Muscle of back (tissue), 13 donors: ENCODE measurements at places on chromosomes 7 and 10.
A peak's percentile ranks its signal among the peaks of the same experiment; 100 is the strongest.

- DNase-seq, result peak; percentile 64
Observed at GRCh38 chr7:2613931-2614600, 17.7 kb upstream of the TTYH3 start.

DNA sequence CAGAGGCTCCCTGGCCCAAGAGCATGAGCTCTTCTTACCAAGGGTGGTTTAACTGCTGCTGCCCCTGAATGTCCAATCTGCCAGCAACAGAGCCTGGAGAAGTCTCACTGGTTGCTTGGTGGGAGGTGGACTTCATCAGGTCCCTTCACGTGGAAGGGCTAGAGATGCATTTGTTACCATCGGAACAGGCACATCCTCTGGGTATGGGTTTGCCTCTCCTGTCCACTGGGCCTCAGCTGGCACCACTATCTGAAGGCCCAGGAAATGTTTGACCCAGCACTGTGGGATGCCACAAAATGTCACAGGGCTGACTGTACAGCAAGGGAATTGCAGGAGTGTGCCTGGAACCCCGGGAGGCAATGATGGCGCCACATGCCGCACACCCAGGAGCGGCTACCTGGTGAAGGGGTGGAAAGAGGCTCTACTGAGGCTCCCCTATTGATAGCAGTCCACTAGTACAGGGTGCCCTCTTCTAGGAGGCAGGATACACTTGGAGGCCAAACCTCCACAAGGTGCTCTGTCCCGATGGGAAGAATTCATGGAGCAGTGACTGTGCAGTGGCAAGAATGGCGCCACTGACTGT is 603.1 kb upstream of the MGMT start:
- DNase-seq, result no peak

DNA sequence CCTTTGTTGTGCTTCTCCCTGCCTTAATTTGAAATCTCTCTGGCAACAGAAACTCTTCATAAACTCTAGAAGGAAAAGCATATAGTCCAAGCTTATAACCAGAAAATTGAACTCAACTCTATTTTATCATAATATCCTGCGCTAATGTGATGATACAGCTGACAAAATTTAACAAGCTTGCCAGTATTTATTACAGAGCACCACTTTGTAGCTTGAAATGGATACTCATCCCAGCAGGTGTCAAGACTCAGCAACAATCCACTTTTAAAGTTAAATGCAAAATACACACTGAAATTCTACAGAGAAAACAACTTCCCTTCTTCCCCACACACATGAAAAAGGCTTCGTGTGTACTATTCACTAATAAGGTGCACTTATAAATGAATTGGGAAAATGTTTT is 228.9 kb downstream of the AGMO start:
- no peak for DNase-seq

DNA sequence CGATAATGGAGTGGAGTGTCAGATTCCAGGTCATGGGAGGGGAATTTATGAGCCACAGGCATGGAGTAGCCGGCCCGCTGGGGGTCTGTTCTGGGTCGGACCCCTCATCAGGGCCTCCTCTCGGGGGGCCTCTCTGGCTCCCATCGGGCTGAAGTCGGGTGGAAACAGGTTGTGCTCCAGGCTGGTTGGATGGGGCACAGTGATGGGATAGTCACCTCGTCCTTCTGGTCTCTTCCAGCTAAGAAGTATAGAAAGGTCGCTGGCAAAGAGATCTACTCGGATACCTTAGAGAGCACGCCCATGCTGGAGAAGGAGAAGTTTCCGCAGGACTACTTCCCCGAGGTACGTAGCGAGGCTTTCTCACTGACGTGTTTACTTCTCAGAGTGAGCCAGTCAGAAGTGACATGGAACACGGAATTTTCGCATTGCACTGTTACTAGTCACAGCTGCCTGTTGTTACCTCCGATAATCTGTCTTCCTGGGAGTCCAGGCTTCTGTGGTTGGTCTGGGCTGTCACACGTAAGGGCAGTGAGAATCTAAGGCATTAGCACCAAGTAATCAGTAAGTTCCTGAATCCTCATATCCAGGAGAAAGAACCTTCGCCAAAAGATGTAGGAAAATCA is 88.3 kb downstream of the NKX6-2 start:
- DNase-seq, result no peak

DNA sequence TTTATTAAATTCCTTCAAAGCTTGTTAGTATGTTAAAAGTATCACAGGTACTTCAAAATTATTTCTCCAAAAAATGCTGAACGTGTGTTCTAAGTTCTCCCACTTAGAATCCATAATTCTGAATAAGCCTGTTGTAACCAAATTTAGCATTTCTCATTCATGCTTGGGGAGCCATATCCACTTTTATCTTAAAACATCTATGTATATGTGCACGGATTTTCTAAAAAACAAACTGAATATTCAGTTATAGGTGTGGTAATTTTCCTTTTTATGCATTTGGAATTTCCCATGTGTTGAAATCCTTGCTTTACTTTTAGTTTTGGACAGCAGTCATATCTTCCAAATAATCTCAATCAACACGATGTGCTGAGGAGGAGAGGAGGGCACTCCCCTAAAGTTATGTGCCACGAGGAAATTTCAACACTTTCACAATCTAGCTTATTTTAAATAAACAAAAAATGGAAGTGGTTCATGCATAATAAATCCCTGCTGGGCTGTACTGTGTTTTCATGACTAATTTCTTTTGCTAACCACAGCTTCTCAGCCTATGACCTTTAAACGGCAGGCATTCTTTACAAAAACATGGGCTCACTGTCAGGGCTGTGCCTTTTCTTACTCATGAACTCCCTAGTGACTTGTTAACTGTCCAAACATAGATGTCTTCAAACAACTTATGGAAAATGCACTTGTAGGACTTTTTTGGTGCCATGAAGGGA is 380.3 kb upstream of the SEMA3C start:
- peak; percentile 2 for DNase-seq

DNA sequence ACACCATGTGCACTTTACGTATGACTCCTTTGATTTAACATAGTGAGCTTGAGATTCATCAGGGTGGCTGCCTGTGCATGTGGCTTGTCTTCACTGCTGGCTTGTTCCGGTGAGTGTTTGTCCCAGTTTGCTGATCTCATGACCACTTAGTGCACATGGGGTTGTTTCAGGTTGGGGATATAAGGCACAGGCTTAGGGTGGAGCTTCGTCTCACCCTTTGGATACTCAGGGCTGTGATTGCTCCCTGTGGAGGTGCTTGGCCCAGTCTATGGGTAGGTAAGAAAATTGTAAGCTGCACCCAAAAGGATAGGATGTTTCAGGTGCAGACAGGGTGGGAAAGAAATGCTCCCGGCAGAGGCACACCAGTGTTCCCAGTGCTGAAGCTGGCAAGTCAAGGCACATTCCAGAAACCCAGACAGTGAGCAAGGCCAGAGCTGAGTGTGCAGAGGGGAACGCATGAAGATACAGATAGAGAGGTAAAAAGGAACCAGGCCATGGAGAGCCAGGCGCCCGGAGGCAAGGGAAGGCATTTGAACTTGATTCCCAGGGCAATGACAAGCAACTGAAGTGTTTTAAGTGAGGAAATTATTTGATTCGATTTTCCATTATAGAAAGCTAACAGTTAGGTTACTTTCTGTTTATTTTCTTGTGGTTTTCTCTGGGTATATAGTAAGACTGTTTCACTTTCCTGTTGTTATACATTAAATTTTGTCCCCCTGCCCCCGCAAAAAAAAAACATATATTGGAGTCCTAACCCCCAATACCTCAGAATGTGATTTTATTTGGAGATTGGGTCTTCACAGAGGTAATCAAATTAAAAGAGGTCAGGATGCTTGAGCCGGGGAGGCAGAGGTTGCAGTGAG is 289.8 kb upstream of the KLF6 start:
- DNase-seq, result no peak
